ENCODE measurements at places on chromosomes 12 and 14. TPM values are rescaled to one million over a fixed set of nuclear protein-coding genes. Genes with fewer than 3 reads are reported as not detected.

Gene SIRT4
- 3.6 TPM for total RNA-seq

Gene RNASE7
- not detected for total RNA-seq

Gene GPR84
- not detected for total RNA-seq

Gene ESR2
- 0.23 TPM for total RNA-seq

- no peaks in the 10 kb centered on the region for H3K27me3 ChIP-seq
- no peak overlapping the region for H3K4me3 ChIP-seq
- DNase-seq, result no peak
- no peaks in the 10 kb centered on the region for H3K4me1 ChIP-seq
- no peak overlapping the region for H3K27ac ChIP-seq
- H3K36me3 ChIP-seq, result no peaks in the 10 kb centered on the region
These were observed 405.0 kb downstream of the TRHDE start for GRCh38 chr12:72677139-72677538.

- no peaks in the 10 kb centered on the region for H3K27me3 ChIP-seq
- H3K4me3 ChIP-seq, result no peak overlapping the region
- H3K36me3 ChIP-seq, result no peaks in the 10 kb centered on the region
- no peak for DNase-seq
- H3K27ac ChIP-seq, result no peak overlapping the region
These were observed 220.0 kb upstream of the PWP1 start for GRCh38 chr12:107465625-107466024.

DNA sequence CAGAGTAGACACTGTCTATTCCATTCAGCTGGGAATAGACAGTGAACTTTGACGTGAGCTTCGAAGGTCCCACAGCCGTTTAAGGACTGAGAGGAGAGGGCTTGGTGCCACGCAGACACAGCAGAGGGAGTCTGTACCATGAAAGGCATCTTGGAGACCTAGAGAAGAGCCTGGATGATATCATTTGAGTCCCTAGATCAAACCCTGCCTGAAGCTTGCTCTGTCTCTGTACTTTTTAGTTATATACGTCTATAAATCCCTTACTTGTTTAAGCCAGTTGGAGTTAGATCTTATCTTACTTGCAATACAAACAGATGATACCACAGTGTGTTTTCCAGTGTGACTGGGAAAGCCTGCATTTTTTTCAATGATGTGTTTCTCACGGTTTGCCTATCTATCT lies 128.9 kb upstream of the RTL1 start:
- H3K4me1 ChIP-seq, result no peaks in the 10 kb centered on the region
- H3K36me3 ChIP-seq, result no peaks in the 10 kb centered on the region
- no peak overlapping the region for H3K27ac ChIP-seq

DNA sequence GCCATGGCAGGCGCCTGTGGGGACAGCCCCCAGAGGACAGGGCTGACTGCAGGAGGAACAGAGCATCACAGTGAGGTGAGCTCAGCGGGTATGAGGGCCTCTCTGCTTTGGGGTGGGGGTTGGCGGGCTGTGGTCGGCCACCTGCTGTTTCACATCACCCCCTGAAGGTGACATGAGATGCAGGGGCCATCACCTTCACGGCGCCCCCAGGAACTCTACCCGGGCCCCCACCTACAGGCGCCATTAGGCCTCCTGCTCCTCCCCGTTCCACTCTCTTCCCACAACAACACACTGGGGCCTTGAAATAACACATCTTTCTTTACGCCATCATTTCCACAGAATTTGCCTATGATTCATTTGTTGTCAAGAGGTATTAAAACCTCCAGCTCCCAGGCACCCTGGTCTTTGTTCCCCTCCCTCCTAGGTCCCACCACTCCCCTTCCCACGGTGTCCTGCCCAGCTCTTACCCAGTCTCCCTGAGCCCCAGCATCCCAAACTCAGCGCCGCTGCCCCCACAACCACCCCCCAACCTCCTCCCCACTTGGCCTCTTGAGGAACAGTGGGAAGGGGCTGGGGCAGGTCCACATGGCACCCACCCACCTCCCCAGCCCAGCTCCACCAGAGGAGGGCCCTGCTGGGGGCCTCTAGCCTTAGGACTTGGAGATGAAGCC lies 12.7 kb upstream of the HDAC7 start:
- H3K4me1 ChIP-seq, result peaks cover 16% of the 10 kb centered on the region
- H3K4me3 ChIP-seq, result no peak overlapping the region
- H3K27me3 ChIP-seq, result no peaks in the 10 kb centered on the region

GRCh38 chr14:93003945-93004698 lies 81.2 kb downstream of the CHGA start:
- H3K27me3 ChIP-seq, result no peaks in the 10 kb centered on the region
- no peaks in the 10 kb centered on the region for H3K36me3 ChIP-seq
- 0 out of 2 replicates have a peak, but pooled peaks cover 3% of the 10 kb centered on the region for H3K4me1 ChIP-seq

DNA sequence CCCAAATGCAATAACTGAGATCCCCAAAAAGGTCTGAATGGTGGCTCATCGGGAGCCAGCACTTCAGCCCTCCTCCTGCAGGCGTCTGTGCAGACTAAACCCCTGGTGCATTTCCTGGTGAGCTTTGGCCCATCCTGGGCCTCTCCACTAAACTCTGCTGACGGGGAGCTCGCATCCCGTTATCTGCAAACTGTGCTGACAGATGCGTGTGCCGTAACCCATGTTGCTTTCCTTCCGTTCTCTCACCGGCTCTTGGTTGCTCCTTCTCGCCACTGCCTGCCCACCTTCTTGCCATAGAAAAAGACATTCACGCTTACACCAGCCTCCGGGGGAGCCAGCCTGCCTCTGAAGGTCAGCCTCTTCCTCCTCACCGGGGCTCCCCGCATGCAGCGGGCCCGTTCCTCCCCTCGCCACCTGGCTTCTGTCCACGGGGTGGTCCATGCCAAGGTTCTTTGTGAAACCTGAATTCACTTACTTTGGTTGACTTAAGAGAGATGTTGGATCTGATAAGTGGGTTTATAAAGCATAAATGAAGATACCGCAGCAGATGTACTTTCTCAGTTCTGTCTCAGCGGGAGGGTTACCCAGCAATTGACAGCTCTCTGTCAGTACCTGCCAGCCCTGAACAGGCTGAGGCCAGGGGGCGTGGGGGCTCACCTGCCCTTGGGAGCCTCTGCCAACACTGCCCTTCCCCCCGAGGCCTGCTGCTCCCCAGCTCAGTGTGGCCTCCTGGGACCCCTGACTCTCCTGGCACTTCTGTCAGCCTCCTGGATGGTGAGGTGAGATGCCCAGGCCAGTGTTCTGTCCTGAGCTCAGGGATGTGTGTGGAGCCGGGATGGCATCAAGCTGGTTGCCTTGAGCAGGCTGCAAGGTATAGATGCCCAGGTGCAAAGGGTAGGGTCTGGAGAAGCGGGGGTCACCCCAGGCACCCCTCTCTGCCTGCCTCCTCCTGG lies 14.2 kb downstream of the ZFYVE21 start:
- peaks cover 2% of the 10 kb centered on the region for H3K36me3 ChIP-seq
- H3K4me3 ChIP-seq, result no peak overlapping the region
- H3K4me1 ChIP-seq, result no peaks in the 10 kb centered on the region
- DNase-seq, result no peak
- no peak overlapping the region for H3K27ac ChIP-seq

- DNase-seq, result no peak
- no peaks in the 10 kb centered on the region for H3K4me1 ChIP-seq
- no peaks in the 10 kb centered on the region for H3K36me3 ChIP-seq
These were observed 11.7 kb downstream of the CCER1 start for GRCh38 chr12:90943255-90943654.

DNA sequence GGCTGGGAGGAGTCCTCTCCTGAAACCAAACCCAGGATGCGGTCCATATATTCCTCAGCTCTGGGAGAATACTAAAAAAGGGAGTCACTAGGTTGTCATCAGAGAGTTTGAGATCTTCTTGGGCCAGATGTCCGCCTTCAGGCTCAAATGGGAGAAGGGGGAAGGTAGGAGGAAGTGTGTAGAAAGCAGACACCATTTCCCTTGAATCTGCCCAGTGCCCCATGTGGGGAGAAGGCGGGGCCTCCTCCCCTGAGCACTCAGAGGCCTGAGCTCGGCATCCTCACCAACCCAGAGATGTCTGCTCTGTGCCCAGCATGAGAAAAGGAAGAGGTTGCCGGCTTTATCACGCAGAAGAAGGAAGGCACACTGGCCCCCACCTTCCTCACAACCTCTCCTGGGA lies 37.3 kb downstream of the LTBP2 start:
- H3K27ac ChIP-seq, result no peak overlapping the region
- H3K4me1 ChIP-seq, result peaks cover 4% of the 10 kb centered on the region
- no peaks in the 10 kb centered on the region for H3K36me3 ChIP-seq
- DNase-seq, result no peak
- no peaks in the 10 kb centered on the region for H3K27me3 ChIP-seq
- no peak overlapping the region for H3K4me3 ChIP-seq

DNA sequence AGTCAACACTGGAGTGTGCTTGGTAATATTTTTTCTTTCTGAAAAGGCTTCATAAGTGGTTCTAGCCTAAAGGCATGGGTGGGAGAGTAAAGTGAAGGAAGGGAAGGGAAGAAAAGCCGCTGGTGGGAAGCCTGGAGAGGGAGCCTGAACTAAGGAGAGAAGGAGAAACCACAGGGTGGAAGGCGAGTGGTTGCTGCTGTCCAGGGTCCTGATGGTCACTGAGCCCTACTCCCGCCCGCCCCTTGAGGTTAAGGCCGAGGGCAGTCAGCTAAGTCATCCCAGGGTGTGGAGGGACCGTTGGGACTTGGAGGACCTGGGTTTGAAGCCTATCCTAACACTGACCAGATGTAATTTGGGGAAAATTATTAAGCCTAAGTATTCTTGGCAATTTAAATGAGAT lies 189.1 kb downstream of the PIWIL1 start:
- DNase-seq, result peak; percentile 72
- H3K27me3 ChIP-seq, result no peaks in the 10 kb centered on the region
- H3K36me3 ChIP-seq, result no peaks in the 10 kb centered on the region
- no peak overlapping the region for H3K27ac ChIP-seq
- no peaks in the 10 kb centered on the region for H3K4me1 ChIP-seq

- H3K27me3 ChIP-seq, result no peaks in the 10 kb centered on the region
- H3K4me3 ChIP-seq, result no peak overlapping the region
- DNase-seq, result no peak
- no peak overlapping the region for H3K27ac ChIP-seq
These were observed 249.5 kb downstream of the APAF1 start for GRCh38 chr12:98894412-98895085.

DNA sequence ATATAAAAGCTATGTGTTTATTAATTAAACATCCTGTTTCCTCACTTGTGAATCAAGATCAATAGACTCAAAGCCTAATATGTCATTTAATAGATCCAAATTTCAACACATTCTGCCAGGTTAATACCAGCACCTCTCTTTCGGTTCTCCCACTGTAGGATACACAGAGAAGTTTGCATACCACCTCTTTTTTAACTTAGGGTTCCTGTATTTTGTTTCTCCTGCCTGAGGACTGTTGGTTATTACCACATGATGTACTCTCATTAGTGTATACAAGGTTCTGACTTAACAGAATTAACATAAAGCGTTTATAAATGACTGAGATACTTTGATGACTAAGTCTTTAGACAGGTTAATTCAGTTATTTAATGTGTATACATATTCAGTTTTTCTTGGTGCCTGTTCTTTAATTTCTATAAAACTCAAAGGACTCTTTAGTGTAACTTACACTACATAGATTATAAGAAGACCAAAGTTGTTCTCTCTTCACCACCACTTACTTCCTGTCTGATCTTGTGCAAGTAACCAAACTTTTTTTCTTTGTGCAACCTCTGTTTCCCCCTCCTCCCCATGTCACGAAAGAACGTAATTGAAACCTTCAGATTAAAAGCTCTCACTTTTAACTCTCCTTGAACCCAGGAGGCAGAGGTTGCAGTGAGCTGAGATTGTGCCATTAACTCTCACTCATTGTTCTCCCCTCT lies 89.8 kb upstream of the DNM1L start:
- H3K36me3 ChIP-seq, result no peaks in the 10 kb centered on the region
- H3K4me1 ChIP-seq, result no peaks in the 10 kb centered on the region
- no peak overlapping the region for H3K4me3 ChIP-seq

DNA sequence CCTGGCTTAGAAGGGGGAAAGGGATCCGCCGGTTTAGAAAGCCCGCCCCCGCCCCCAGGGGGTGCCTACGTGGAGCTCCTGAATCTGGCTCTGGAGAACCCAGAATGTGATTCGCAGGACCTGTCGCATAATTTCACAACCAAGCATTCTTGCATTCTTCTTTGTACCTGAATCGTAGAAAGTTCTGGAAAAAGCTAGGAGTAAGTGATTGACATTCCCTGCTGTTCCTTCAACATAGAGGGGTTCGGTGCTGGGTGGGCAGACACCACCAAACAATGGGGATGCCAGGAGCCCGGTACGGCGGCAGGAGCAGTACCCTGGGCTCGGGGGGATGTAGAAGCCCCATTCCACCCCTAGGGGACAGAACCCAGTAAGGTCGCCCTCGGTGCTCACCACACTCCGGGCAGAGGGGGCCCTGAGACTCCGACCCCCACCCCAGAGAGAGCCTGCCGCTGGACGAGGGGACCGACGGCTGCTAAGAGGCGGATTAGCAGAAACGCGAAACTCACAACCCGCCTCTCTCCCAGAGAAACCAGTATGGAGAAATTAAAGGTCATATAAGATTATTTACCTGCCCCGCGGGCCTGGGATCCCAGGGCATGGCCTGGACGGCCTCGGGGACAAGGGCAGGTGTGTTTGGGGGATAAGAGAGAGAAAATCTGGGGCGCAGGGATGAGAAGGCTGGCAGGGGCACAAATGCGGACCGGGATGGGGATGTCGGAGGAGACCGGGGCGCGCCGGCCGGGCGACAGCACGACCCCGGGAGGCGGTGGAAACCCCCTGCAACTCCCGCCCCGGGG lies 520 bp downstream of the CSRP2 start:
- H3K36me3 ChIP-seq, result no peaks in the 10 kb centered on the region
- H3K4me3 ChIP-seq, result peak overlapping the region; percentile 80
- peak; percentile 58 for DNase-seq
- H3K27ac ChIP-seq, result peak overlapping the region; percentile 36

- DNase-seq, result no peak
- no peaks in the 10 kb centered on the region for H3K27me3 ChIP-seq
- H3K27ac ChIP-seq, result no peak overlapping the region
- H3K4me3 ChIP-seq, result no peak overlapping the region
- H3K36me3 ChIP-seq, result no peaks in the 10 kb centered on the region
- H3K4me1 ChIP-seq, result no peaks in the 10 kb centered on the region
These were observed 148.0 kb upstream of the FOXN3 start for GRCh38 chr14:89564989-89565388.

DNA sequence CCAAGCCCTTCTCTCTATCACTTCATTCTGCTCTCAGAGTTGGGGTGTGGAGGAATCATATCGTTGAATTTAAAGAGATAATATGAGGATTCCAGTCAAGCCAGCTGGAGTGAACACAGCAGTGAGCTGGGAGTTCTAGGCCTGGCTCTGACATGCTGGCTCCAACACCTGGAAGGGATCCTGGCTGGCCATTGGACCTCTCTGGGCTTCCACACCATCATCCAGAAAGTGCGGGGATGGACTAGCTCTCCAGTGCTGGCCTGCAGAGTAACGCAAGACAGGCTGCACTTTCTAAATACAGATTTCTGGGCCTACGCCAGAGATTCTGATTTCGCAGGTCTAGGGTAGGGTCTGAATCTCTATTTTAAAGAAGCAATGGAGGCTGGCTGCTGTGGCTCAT lies 34.8 kb upstream of the HDAC7 start:
- H3K4me1 ChIP-seq, result peaks cover 18% of the 10 kb centered on the region
- no peak overlapping the region for H3K4me3 ChIP-seq
- no peak for DNase-seq
- H3K27ac ChIP-seq, result no peak overlapping the region
- no peaks in the 10 kb centered on the region for H3K27me3 ChIP-seq
- H3K36me3 ChIP-seq, result peaks cover 2% of the 10 kb centered on the region

GRCh38 chr14:92978229-92979021 lies 55.5 kb downstream of the CHGA start:
- no peaks in the 10 kb centered on the region for H3K4me1 ChIP-seq
- no peak overlapping the region for H3K4me3 ChIP-seq
- DNase-seq, result no peak
- no peaks in the 10 kb centered on the region for H3K27me3 ChIP-seq
- H3K36me3 ChIP-seq, result peaks cover 3% of the 10 kb centered on the region

Data from Caco-2 (cell line).